ENCODE measurements at places on chromosomes 4 and X.
A peak's percentile ranks its signal among the peaks of the same experiment; 100 is the strongest.

GRCh38 chr4:186942758-186943377 is 219.2 kb upstream of the FAT1 start:
- DNase-seq: no peak

GRCh38 chr4:93775551-93775950 is 53.0 kb upstream of the ATOH1 start:
- no peak for DNase-seq

DNA sequence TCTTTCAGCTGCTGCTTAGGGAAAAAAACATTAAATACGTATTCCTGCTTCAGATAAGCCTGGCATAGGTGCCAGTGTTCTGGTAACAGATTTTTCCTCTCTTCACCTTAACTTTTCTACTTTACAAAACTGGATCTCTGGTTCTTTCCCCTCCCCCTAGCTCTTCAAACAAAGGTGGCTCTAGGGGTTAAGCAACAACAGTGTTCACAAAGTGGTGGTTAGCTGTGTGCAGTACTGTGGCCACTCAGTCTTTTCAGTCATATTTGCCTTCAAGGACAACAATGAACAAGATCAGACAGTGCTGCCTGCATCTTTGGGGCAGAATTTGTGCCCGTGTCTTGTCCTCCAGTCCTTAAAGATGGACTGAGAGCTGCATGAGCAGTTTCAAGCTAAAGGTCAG is 15.1 kb upstream of the RGN start:
- DNase-seq: no peak

- no peak for DNase-seq
These were observed 106.2 kb downstream of the SMIM20 start for GRCh38 chr4:26020083-26020668.

DNA sequence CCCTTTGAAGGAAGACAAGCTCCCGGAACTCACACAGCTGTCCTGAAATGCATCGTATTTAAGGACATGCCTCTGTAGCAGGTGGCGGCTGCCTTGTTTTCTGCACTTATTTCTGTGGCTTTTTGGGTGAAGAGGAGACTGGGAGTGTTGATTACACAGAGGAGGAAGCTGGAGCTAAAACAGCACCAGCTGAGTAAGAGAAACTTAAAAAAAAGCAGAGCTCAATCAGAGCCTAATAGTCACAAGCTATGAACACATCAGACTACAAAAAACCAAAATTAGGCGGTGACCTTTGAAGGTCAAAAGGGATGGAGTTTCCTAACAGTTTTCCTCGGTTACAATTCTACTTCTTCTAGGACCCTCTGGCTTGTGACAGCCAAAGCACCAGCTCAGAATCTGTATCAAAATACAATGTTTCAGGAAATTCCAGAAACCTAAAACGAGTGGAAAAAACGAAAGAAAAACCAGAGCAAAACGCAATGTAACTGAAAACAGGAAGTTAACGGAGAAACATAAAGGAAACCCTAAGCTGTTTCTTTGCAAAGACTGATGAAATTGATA is 13.5 kb downstream of the PRKX start:
- no peak for DNase-seq

DNA sequence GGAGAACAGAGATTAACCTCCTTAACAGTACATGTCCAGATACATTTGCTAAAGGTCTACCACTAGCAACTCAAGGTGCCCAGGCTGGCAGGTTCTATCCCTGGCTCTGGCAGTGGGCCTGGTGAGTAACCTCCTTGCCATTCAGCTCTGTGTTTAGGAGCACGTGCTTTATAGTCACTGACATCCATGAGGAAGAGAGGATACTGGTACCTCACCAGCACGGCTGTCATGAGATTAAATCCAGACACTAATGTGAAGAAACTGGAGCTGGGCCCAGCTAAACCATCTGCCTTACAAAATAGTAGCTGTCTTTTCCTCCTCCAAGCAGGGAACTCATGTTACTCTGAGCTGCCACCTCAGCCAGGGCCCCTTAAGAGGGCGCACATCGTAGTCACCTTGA is 45.3 kb downstream of the GPRASP3 start:
- no peak for DNase-seq

DNA sequence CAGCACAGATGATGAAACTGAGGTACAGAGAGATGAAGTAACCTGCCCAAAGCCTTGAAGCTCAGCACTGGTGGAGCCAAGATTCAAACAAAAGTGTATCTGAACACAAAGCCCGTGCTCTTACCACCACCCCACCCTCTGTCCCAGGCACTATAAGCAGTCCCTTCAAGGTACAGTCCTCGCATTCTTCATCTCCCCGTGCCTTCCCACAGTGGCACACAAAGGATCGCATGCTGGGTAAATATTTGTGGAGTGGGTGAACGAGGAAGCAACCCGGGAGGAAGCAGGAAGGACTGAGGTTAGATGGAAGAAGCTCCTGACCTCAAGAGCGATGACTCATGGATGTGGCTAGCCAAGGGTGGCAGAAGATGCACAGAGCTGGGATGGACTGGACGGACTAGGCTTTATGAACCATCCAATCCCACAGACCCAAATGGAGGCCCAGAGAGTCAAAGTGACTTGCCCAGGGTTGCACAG is 18.4 kb downstream of the IQSEC2 start:
- no peak for DNase-seq

DNA sequence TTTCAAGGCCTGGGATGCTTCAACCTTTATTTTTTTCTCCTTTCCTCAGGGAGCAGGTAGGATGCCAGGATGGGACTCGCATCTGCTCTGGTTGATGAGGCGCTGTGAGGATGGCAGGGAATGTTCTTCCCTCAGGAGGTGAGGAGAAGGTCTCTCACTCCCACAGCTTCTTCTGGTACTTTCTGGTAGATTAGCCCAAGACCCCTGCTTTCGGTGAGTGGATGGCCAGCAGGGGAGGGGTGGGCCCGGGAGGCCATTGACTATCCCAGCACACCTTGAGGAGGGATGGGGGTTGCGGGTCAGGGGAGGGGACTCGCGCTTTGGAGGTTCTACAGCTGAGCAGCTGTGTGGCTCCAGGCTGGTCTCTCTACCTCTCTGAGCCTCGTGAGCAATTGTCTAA is 14.8 kb downstream of the CYTL1 start:
- DNase-seq: no peak

GRCh38 chr4:163991298-163991865 is 496.9 kb downstream of the TMA16 start:
- DNase-seq: no peak

- DNase-seq: no peak
These were observed 118.9 kb downstream of the CEP44 start for GRCh38 chr4:174402470-174403176.

- DNase-seq: no peak
These were observed 36.4 kb downstream of the TMEM150C start for GRCh38 chr4:82525307-82525911.

DNA sequence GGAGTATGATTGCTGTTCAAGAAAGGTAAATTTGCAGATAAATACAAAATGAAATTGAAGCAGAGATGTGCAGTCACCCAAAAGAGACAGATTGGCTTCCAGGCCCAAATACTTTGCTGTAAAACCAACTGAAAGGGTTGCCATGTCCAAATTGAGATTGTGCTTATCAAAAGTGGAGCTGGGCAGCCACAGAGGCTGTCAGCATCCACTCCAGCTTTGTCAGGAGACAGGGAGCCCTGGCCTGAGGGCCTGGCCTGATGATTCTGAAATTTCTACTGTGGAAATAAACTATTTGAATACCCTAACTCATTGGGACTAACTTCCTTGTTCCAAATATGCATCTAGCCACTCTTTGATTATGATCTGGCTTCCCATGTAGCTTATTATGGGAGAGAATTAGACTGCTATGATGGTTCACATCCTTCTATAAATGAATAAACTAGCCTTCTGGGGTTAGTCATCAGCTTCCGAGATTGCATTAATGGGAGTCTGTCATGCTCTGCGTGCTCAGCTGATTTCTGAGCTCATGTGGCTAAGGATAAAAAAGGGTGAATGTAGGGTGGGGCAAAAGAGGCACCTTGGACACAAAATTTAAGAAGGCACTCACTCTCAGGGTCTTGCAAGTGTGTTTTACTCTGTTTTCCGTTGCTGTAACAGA is 48.2 kb downstream of the SLC34A2 start:
- no peak for DNase-seq

GRCh38 chr4:102959496-102959895 is 60.0 kb downstream of the SLC9B1 start:
- no peak for DNase-seq

- DNase-seq: no peak
These were observed 339.3 kb downstream of the NKX6-1 start for GRCh38 chr4:84159762-84160161.

GRCh38 chrX:154409222-154409871 is at the start of gene DNASE1L1:
DNASE1L1 (minus strand) TSS chrX:154409254; CDS start chrX:154405568, 3,686 bp downstream.
- no peak for DNase-seq

GRCh38 chr4:39706741-39707511 is 9.0 kb downstream of the UBE2K start:
- DNase-seq: no peak

GRCh38 chrX:123237271-123237670 is 53.2 kb downstream of the GRIA3 start:
- DNase-seq: no peak

DNA sequence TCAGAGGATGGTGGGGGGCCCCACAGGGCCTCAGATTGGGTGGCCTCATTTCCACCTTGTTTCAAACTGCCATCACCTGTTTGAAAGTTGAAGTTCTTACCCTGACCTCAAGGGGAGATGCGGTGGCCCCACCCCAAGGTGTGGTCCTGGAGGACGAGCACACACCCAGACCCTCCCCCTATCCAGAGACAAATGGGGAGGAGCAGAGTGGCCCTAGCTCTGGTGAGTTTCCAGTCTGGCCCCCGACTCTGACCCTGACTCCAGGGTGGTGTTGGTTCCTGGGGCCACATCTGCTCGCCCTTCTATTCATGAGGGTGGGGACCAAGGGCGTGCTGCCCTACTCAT is 36.3 kb upstream of the ADRA2C start:
- DNase-seq: no peak

DNA sequence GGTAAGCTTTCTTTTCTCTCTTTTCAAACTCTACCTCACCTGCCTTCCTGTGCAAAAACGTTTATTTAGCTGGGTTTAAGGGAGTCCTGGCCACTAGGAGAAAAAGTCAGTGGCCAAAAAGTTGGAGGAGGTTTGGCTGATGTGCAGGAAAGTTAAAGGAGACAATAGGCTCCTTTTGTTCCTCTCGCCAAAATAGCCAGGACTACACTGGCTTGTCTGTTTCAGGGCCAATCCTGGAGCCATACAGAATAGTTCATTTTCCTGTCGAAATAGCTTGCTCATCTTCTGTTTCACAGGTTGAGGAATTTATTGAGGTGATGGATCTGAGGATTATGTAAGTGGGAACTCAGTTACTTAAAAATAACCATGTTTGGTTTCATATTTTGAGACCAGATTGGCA is 423 bp downstream of the HEPH start:
- no peak for DNase-seq

DNA sequence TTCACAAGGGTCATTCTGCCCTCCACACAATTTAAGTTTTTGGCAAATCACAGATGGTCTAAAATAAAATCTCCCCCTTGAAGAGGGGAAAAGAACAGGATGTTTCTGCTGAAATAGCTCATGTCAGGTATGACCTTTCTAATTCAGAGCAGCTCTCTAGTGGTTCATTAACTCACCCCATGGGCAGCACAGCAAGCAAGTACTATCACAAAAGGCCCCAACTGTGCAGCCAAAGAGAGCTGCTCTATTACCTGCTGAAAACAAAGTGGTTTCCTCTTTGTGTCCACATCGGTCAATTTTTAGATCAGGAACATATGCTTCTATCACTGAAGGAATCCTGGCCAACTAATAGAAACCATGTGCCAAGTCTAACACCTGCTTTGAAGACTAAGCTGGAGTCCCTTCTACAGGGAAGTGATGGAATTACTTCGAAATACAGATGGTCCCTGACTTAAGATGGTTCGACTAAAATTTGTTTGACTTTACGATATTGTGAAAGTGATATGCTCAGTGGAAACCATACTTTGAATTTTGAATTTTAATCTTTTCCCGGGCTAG is 164.3 kb downstream of the ENOX2 start:
- no peak for DNase-seq

- DNase-seq: no peak
These were observed 66.2 kb upstream of the TACR3 start for GRCh38 chr4:103786014-103786413.

DNA sequence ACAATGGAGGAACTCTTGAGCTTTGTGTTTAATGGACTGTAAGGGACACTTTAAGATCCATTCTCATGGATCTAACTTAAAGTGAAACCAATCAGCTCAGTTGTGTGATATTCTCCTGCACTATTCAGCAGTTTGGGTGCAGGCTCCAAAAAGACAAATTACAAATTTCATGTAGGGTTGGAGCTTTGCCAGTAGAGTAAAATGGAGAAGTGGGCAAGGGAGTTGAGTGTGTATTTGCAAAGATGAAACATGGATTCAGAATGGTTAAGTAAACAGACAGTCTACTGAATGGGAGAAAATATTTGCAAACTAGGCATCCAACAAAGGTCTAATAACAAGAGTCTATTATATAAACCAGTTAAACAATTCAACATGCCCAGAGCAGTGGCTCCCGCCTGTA is 21.2 kb upstream of the MID2 start:
- no peak for DNase-seq

DNA sequence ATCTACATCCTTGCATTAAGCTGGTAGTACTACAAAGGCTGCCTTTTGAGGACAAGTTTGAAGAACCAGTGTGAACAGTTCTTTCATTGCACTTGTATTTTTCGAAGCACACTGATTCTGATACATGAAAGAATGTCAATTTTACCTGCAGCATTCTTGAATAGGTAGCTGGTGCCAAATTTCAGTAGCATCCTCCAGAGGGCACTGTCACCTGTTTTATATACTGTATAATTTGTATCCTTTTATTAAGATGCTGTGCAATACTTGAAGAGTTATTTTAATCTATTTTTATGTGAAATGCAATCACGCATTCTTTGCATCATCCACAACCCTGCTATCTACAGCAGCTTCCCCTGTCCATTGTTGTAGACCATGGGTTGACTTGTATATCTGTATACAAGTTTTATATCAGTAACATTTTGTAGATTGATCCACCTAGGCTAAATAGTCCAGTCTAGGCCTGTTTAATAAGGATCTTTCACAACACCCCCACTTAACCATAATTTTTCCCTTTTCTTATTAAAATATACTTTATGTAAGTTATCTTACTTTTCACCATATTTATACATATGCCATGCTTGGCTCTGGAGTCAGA is 325.7 kb downstream of the PCDH7 start:
- DNase-seq: no peak

DNA sequence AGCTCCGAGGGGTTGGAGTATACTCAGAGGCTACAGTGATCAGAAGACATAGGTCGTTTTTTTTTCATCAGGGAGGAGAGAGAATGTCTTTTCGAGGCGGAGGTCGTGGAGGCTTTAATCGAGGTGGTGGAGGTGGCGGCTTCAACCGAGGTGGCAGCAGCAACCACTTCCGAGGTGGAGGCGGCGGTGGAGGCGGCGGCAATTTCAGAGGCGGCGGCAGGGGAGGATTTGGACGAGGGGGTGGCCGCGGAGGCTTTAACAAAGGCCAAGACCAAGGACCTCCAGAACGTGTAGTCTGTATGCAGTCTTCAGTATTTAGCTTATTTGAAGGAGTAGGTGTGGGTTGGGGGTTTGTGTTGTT is 500 bp downstream of the GAR1 start:
- DNase-seq: peak; percentile 20
